Immature natural killer cell (primary cell): ENCODE measurements at places on chromosomes 11 and 22. TPM values are rescaled to one million over a fixed set of nuclear protein-coding genes. Genes with fewer than 3 reads are reported as not detected.

DNA sequence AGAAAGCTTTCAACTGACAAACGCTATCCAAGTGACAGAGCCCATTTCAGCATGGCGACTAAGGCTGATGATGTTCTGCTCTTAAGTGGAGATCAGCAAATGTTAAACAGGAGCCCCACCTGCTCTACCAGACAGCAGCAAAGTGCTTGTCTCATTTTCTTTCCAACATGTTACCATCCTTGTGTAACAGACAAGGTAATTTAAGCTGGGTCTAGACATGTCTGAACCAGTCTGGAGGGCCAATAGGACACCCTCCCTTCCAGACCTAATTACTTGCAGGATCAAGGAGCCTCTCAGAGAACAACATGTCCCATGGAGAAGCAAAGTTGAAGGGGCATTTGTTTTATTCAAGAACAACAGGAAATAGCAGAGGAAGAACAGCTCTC lies 3.9 kb upstream of the LMO2 start:
- no peak for DNase-seq

The ARFGAP3 gene
- polyA plus RNA-seq = 60.6 TPM

DNA sequence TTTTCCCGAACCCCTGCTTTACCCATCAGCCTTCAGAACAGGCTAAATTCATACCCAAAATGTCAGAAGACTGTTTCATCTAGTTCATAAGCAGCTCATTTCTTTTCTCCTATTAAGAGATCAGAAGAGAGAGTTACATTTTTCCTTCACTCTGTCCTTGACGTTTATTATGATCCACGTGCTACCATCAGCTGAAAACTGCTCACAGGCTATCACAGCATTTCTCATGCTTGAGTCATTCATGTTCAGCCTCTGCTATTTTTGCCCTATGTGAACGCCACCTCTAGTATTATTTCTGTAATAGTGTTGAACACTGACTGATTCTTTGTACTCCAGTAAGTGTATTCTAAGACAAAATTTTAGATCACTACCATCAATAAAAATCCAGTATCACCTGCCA lies 51.9 kb downstream of the SLC1A2 start:
- DNase-seq = no peak

The GPR83 gene
- not detected for polyA plus RNA-seq

The KDM4D gene
- polyA plus RNA-seq = 0.22 TPM

The IFITM5 gene
- not detected for polyA plus RNA-seq

- DNase-seq = no peak
Measured at GRCh38 chr11:111840143-111840542, 31.2 kb downstream of the ALG9 start.

GRCh38 chr11:77403211-77403610 lies 70.7 kb downstream of the PAK1 start:
- DNase-seq = no peak

The TH gene
- not detected for polyA plus RNA-seq
